IPS DF 19.7 (cell line): ENCODE measurements at places on chromosomes 1 and 21.

- DNase-seq: no peak
These were observed 30.2 kb downstream of the SLC22A15 start for GRCh38 chr1:116006486-116006964.

GRCh38 chr1:29823561-29823960 is 587.2 kb downstream of the PTPRU start:
- no peak for DNase-seq

- DNase-seq: no peak
These were observed 36.6 kb downstream of the PLXNA2 start for GRCh38 chr1:208207388-208208131.

GRCh38 chr1:87077959-87078639 is 163.7 kb downstream of the HS2ST1 start:
- no peak for DNase-seq

GRCh38 chr1:99533909-99534637 is 111.8 kb upstream of the PALMD start:
- no peak for DNase-seq

- no peak for DNase-seq
These were observed 15.9 kb upstream of the RAB4A start for GRCh38 chr1:229254910-229255541.

- no peak for DNase-seq
These were observed 268.0 kb downstream of the NUF2 start for GRCh38 chr1:163589735-163590134.

DNA sequence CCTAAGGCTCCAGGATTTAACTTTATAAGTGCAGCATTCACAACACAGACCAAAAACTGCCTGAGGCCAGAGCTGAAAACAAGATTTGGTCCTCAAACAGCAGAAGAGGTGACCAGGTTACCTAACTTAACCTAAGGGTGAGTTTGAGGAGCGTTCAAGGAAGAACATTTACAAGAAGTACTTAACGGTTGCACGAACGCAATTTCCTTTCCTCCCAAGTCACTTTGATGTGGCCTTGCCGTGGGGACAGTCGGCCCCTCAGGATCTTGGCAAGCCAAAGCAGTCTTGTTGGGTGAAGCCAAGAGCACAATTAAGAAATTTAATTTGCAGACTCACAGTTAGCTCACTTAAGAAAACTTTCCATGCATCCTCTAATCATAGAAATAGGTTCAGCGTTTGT is 202.6 kb upstream of the COA6 start:
- DNase-seq: no peak

- no peak for DNase-seq
These were observed 16.9 kb upstream of the POGK start for GRCh38 chr1:166822385-166822784.

DNA sequence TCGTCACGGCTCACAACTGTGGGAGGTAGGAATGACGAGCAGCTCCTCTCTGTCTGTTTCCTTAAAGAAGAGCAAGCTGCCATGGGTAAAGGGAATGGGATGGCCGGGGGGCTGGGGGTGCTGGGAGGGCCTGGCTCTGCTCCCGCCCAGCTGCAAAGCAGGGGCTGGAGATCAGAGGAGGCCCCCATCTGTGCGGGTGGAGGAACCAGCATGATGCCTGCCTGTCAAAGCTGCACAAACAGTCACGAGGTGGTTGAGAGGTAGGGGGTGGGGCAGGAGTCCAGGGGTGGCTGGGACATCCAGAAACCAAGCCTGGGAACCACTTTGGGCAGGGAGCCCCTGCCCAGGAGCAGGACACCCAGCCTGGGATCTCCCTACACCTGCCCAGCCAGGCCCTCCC is 12.6 kb downstream of the SLC41A1 start:
- no peak for DNase-seq

- DNase-seq: no peak
These were observed 78.4 kb downstream of the OLFM3 start for GRCh38 chr1:101918277-101918676.

DNA sequence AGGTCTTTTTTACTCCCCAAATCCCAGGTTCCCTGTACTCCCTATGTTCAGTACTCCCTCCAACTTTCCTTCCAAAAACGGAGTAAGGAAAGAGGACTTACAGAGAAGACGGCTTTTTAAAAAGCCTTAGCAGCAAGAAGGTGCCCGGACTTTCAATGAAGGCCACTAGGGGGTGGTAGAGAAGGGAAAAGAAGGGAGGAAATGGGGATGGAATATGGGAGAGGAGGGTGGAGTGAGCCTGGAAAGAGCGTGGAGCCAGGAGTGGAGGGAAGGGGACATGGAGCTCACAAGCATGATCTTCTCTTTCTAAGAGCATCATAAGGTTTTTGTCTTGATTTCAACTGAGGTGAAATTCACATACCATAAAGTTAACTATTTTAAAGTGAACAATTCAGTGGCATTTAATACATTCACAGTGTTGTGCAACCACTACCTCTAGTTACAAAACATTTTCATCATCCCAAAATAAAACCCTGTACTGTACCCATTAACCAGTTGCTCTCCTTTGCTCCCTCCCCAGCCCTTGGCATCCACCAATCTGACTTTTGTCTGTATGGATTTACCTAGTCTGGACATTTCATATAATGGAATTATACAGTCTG is 129.9 kb downstream of the ZNF281 start:
- DNase-seq: no peak

DNA sequence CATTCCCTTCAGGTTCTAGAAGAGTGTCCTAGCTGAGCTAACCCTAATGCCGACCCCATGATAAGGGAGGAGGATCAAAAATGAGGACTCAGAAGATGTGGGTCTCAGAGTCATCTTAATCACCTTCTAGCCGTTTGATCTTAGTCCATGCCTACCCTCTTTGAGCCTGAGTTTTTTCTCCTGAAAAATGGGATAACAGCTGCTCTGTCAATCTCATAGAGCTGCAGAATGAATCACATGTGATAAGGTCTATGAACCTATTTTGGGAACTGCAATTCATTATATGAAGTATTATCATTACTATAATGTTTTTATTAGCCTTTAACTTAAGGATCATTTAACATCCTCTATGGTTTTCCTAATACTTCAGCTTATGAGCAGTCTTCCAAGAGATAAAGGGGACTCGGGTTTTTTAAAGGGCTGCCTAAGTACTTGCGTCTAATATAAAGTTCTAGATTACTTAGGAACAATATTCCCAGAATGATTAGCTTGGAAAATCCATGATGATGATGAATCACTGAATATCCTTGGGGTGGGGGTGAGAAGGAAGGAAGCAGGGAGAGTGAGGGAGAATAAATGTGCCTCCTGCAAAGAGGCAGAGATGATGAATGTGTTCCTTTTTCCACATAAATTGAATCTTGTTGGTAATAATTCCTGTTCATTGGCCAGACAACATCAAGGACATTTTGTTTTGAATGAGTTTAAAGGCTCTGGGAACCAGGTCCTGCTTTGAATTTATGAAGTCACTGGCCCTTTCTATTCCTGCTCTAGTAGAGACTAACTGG is 66.8 kb downstream of the COLGALT2 start:
- no peak for DNase-seq

- no peak for DNase-seq
These were observed 8.6 kb downstream of the PRDM16 start for GRCh38 chr1:3077561-3077960.

GRCh38 chr1:110235181-110235833 is 25.2 kb downstream of the KCNC4 start:
- no peak for DNase-seq

DNA sequence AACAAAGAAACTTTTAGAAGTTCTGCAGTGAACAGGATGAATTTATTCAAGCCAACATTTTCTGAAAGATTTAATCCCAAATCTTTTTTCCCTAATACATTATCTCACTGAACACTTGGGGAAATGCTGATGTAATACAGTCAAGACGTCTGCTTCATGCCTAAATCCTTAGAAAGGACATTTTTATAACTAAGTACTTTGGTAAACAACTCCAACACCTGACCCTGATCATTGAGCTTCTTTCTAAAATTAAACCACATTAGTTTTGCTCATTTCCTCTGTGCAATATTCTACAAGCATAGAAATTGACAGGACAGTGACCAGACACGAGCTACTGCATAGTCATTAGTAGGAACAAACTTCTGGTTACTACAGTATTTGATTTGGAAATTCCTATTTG is 183.5 kb downstream of the TPR start:
- DNase-seq: no peak

DNA sequence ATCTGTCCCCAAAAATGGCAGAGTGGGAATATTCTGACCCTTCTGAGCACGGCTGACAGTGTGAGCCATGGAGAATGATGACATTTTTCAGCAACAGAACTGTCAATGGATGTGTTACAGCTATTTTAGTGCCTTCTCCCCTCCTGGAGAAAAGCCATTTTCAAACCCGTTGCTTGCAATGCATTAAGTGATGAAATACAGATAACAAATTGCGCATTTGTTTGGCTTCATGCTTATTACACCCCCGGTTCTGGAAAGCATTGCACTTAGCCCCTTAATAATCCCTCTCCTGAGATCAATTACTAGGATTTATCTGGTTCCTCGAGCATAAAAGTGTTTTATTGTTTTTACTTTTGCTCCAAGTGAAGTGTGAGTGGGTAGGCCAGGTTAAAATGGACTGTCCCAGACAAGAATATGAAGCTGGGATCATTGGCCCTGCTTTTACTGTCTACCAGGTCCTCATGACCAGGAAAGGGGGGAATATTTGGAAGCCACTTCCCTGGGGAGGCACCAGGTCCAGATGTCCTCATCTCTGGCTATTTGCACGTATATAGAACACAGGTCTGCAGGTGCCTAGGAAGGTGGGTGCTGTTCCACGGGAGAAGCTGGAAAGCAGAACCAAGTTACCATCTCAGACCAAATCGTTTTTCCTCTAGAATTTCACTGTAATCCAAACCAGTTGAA is 37.5 kb upstream of the HHAT start:
- DNase-seq: no peak

DNA sequence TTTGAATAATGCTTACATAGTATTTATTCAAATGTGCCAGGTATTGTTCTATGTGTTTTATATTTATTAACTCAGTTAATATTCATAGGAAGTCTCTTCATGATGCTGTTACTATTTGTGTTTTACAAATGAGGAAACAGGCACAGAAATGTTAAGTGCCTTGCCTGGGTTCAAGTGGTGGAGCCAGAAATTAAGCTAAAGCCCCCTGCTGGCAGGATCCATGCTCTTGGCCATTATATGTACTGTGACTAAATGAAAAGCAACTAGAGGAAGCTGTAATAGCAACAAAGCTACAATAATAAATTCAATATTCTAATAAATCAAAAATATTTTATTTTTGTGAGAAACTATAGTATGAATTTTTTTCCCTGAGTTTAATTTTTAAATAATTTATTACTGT is 30.0 kb downstream of the IARS2 start:
- DNase-seq: no peak

GRCh38 chr1:171468120-171468750 is 17.1 kb upstream of the PRRC2C start:
- DNase-seq: no peak

- DNase-seq: no peak
These were observed 258.2 kb downstream of the CHRM3 start for GRCh38 chr1:239644604-239645003.

DNA sequence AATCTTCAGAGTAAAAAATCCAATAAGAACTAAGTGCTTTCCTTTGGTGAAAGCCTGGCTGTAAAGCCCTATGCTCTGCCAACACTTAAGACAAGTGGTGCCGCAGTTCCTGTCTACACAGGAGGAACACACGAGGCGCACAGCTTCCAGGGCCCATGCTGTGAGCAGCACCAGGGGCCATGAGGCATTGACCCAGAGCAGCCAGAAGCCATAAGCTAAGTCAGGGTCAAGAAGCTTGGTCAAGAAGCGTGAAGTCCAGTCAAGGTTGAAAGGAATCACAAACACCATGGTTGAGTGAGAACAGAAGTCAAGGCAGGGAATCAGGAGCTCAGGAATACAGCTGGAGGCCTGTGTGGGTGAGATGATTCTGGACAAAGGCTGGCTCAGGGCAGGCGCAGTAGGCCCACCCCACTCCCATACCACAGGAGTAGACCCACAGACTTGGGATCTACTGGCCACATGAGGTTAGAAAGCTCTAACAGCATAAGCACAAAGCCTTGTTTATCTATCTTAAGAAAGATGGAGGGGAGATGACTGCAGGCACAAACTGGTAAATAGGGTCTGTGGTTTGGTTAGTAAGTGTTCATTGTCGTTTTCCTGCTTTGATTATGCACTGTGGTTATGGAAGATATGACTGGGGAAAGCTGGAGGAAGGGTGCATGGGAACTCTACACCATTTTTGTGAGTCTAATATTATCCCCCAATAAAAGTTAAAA is 42.9 kb upstream of the RCAN3 start:
- no peak for DNase-seq

- DNase-seq: no peak
These were observed 4.0 kb upstream of the PEX10 start for GRCh38 chr1:2416403-2416802.

- DNase-seq: no peak
These were observed 87.5 kb downstream of the COP1 start for GRCh38 chr1:176119549-176119948.
